ENCODE measurements at places on chromosomes 3 and 15. TPM values are rescaled to one million over a fixed set of nuclear protein-coding genes. Genes with fewer than 3 reads are reported as not detected.
A peak's percentile ranks its signal among the peaks of the same experiment; 100 is the strongest.

Gene KNG1
- total RNA-seq: 0.34 TPM

Gene FBXW12
- 2.0 TPM for total RNA-seq

GRCh38 chr3:25818335-25818734, 28.4 kb downstream of the OXSM start:
- no peak for DNase-seq
- peaks cover 6% of the 10 kb centered on the region for H3K36me3 ChIP-seq
- peaks cover 17% of the 10 kb centered on the region for H3K4me1 ChIP-seq
- H3K27ac ChIP-seq: no peak overlapping the region

GRCh38 chr3:193962986-193963685, 172.8 kb upstream of the HES1 start:
- no peaks in the 10 kb centered on the region for H3K36me3 ChIP-seq
- peaks cover 91% of the 10 kb centered on the region for H3K27me3 ChIP-seq
- H3K4me3 ChIP-seq: no peak overlapping the region

- no peaks in the 10 kb centered on the region for H3K4me1 ChIP-seq
- no peak overlapping the region for H3K4me3 ChIP-seq
- no peak for DNase-seq
- H3K27me3 ChIP-seq: no peaks in the 10 kb centered on the region
- no peak overlapping the region for H3K27ac ChIP-seq
- H3K36me3 ChIP-seq: no peaks in the 10 kb centered on the region
These were observed 42.1 kb upstream of the ACTC1 start for GRCh38 chr15:34837246-34838016.

Gene KBTBD13
- total RNA-seq: 0.05 TPM

Gene CHAC1
- total RNA-seq: 31.0 TPM

Gene SNTN
- not detected for total RNA-seq

GRCh38 chr15:63678393-63678792, 81.2 kb downstream of the FBXL22 start:
- no peak overlapping the region for H3K4me3 ChIP-seq
- no peaks in the 10 kb centered on the region for H3K4me1 ChIP-seq
- DNase-seq: no peak
- H3K36me3 ChIP-seq: peaks cover 9% of the 10 kb centered on the region
- H3K27ac ChIP-seq: no peak overlapping the region

GRCh38 chr3:148797795-148798194, 29.8 kb upstream of the CPB1 start:
- DNase-seq: no peak
- H3K27me3 ChIP-seq: no peaks in the 10 kb centered on the region
- peaks cover 4% of the 10 kb centered on the region for H3K36me3 ChIP-seq
- H3K4me3 ChIP-seq: peak overlapping the region; percentile 46

DNA sequence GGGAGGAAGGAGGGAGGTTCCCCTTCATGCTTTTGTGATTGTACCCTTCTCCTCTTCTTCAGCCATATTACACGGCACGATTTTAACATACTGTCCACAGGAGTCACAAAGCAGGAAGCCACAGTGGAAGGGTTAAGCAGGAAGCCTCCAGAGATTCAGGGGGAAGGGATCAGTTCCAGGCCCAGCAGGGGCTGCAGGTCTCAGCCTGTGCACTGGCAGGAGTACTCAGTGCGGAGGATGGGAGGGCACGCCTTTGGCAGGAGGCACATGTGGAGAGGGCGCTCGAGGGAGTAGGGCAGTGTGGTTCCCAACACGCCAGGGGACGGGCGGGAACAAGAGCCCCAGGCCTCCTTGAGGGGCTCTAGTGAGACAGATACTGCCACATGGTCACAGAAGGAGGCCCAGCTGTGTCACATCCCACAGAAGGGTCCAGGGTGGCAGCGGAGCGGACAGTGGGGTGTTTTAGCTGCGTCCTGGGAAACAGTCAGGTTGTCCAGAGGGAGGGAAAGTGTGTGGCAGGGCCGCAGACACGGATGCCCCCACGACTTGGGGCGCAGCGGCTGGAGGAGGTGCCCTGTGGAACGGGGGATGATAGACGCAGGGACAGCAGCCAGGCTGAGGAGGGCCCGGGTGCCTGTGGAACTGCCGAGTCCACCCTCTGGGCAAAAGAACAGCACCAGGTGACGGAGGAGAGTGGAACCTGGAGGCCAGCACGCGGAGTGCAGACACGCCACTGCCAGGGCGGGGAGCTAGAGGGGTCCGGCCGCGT, 77.5 kb downstream of the CHSY1 start:
- H3K4me3 ChIP-seq: no peak overlapping the region
- DNase-seq: no peak
- H3K27ac ChIP-seq: peak overlapping the region; percentile 73
- peaks cover 42% of the 10 kb centered on the region for H3K4me1 ChIP-seq
- peaks cover 48% of the 10 kb centered on the region for H3K36me3 ChIP-seq

Gene RAB8B
- 34.6 TPM for total RNA-seq

DNA sequence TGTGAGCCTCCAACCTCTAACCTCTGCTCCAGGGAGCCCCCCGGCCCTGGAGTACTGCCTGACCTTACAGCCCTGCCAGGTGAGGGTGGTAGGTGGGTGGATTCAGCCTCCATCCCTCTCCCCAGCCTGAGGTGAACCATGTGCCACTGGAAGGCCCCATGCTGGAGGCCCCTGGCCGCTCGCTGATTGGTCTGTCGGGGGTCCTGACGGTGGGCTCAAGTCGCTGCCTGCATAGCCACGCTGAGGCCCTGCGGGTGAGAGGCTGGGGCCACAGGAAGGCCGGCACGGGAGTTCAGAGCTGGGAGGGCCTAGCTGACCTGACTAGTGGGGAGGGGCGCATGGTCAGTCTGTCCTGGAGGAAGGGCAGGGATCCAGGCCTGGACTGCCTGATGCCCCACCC, 19.1 kb downstream of the NT5DC2 start:
- H3K4me1 ChIP-seq: peaks cover 7% of the 10 kb centered on the region
- no peak overlapping the region for H3K27ac ChIP-seq
- DNase-seq: no peak

- H3K27ac ChIP-seq: no peak overlapping the region
- DNase-seq: peak; percentile 33
- H3K36me3 ChIP-seq: no peaks in the 10 kb centered on the region
- no peaks in the 10 kb centered on the region for H3K27me3 ChIP-seq
- no peak overlapping the region for H3K4me3 ChIP-seq
- H3K4me1 ChIP-seq: peaks cover 36% of the 10 kb centered on the region
These were observed 136.2 kb upstream of the ICE2 start for GRCh38 chr15:60614862-60615771.

GRCh38 chr3:6249679-6250078, 611.2 kb upstream of the GRM7 start:
- peaks cover 34% of the 10 kb centered on the region for H3K36me3 ChIP-seq
- no peak overlapping the region for H3K27ac ChIP-seq
- H3K27me3 ChIP-seq: 0 out of 2 replicates have a peak, but pooled peaks cover 5% of the 10 kb centered on the region
- H3K4me1 ChIP-seq: peaks cover 5% of the 10 kb centered on the region
- no peak for DNase-seq

GRCh38 chr3:194683380-194683779, 2.3 kb upstream of the FAM43A start:
- no peak overlapping the region for H3K27ac ChIP-seq
- no peaks in the 10 kb centered on the region for H3K36me3 ChIP-seq
- peaks cover 12% of the 10 kb centered on the region for H3K4me1 ChIP-seq
- peaks cover 46% of the 10 kb centered on the region for H3K27me3 ChIP-seq

Gene DUOX2
- total RNA-seq: 0.13 TPM

DNA sequence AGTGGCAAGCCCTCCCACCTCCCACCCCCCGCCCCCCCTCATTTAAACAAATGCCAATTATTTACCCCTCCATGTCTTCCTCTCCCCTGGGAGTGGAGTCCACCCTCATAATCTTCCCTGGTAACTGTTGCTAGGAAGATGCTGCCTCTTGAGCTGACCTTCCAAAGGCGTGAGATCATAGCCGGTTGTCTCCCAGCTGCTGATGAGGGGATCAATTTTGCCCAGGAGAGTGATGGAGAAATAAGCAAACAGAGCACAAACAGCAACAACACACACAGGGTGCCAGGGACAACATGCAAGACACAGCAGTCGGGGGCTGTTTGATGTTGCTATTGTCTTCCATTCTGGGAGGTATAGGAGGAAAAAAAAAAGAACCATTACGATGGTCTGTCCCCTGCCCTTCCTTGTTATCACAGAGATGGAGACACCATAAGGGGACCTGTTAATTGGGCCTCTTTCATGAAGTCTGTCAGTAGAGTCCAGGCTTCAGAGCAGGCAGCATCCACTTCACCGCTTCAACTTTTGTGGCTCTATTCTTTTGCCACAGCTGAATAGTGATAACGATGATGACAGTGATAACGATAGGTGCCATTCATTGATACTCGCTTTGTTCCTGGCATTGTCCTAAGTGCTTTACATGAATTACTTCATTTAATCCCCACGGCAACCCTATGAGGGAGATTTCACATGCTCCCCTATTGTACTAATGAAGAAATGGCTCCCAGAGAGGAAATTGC, 76.9 kb upstream of the RGMA start:
- no peak overlapping the region for H3K4me3 ChIP-seq
- no peaks in the 10 kb centered on the region for H3K36me3 ChIP-seq
- H3K27me3 ChIP-seq: peaks cover 3% of the 10 kb centered on the region
- no peak for DNase-seq
- no peak overlapping the region for H3K27ac ChIP-seq

DNA sequence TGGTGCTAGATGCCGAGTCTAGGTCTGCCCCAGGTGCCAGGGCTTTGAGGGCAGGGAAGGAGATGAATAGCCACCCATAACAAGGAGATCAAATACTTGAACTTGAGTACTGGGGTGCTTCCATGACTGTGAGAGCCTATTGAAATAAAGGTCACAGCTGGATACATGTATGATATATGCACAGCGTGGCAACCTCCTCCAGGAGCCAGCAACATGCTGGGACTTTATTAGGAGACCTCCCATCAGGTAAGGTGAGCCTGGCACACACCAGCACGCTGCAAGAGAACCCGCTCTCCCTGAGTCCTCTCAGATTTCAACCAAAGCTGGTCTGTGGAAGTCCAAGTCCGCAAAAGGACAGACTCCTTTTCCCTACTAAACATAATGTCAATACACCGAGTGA, 10.5 kb upstream of the HES1 start:
- H3K27ac ChIP-seq: no peak overlapping the region
- H3K27me3 ChIP-seq: peaks cover 5% of the 10 kb centered on the region
- no peaks in the 10 kb centered on the region for H3K36me3 ChIP-seq
- DNase-seq: no peak

DNA sequence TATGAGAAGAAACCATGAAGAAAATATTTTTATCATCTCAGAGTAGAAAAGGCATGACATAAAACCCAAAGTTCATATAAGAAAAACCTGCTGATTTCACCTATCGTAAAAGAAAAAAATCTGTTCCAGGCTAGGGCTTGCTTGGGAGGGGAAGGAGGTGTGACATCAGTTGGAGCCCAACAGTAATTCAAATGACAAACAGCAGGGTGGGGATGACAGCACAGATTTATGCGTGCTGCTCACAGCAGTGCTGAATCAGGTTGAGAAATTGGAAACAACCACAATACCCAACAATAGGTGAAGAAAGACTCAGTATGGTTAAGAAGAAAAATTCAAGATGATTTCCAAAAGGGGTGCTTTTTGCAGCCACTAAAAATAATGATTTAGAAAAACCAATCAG, 172.4 kb downstream of the PDE8A start:
- H3K27me3 ChIP-seq: no peaks in the 10 kb centered on the region
- peaks cover 32% of the 10 kb centered on the region for H3K4me1 ChIP-seq
- H3K27ac ChIP-seq: peak overlapping the region; percentile 47
- DNase-seq: peak; percentile 12
- H3K4me3 ChIP-seq: no peak overlapping the region

Gene CEMIP
- total RNA-seq: 0.57 TPM

Gene OR5K2
- total RNA-seq: not detected

Gene NUSAP1
- total RNA-seq: 138 TPM

- no peaks in the 10 kb centered on the region for H3K27me3 ChIP-seq
- no peaks in the 10 kb centered on the region for H3K4me1 ChIP-seq
- no peaks in the 10 kb centered on the region for H3K36me3 ChIP-seq
- no peak overlapping the region for H3K27ac ChIP-seq
- no peak overlapping the region for H3K4me3 ChIP-seq
- no peak for DNase-seq
These were observed 796.2 kb downstream of the NAALADL2 start for GRCh38 chr3:175655351-175655750.

DNA sequence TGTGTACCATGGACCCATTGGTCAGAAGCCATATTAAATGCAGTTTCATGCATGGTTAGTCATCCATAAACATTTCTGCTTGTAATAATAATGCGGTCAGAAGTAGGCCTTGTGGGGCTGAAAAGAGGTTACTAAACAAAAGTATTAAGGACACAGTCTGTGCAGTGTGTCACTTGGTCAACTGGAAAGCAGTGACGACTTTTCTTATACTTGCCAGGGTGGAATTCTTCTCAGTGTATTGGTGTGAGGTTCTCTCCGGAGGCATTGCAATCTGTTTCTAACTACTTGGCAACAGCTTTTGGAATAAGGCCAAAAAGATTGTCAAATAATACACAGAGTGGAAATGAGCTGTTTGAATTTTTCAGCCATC, 46.8 kb downstream of the CHL1 start:
- H3K4me3 ChIP-seq: no peak overlapping the region
- peaks cover 9% of the 10 kb centered on the region for H3K27me3 ChIP-seq
- peaks cover 74% of the 10 kb centered on the region for H3K36me3 ChIP-seq
- DNase-seq: no peak
- H3K27ac ChIP-seq: no peak overlapping the region
- no peaks in the 10 kb centered on the region for H3K4me1 ChIP-seq

DNA sequence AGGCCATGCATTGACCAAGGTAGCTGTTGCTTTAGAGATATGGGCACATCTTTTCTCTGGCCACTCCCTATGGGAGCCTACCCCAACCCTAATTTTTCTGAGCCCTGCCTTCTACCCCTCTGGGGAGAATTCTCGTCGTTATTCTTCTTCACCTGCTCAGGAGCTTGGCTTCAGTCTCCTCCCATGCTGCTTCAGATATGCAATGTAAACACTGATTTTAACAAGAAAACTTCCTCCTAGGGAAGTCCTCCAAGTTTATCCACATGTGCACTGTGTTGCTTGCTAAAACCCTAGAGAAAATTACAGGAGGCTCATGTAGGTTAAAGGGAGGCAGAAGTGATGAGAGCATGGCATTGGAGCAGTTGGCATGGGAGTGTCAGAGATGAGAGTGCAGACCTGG, 445.2 kb upstream of the MDFIC2 start:
- H3K36me3 ChIP-seq: no peaks in the 10 kb centered on the region
- H3K27ac ChIP-seq: no peak overlapping the region
- no peaks in the 10 kb centered on the region for H3K27me3 ChIP-seq
- no peak overlapping the region for H3K4me3 ChIP-seq
- DNase-seq: no peak
- H3K4me1 ChIP-seq: no peaks in the 10 kb centered on the region
